ENCODE measurements at places on chromosomes 13 and 19.

DNA sequence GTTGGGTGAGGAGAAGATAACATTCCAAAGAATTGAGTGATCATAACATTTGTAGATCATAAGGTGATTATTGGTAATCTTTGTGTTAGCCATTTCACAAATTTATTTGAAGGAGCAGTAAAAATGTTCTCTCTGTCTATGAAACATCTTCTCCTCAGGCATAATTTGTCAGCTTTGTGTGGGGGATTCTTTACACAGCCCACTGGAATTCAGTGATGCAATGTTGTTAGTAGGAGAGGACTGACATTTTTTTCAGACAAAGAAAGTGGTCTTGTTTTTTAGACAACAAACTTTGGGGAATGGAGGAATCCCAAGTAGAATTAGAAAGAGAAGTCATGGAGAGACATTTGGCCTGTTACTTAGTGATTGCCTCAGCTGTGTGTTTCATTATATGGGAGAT is 100.3 kb downstream of the ITGBL1 start:
- H3K4me1 ChIP-seq: no peaks in the 10 kb centered on the region
- no peaks in the 10 kb centered on the region for H3K27me3 ChIP-seq
- DNase-seq: no peak
- no peak overlapping the region for H3K4me3 ChIP-seq
- no peaks in the 10 kb centered on the region for H3K36me3 ChIP-seq

DNA sequence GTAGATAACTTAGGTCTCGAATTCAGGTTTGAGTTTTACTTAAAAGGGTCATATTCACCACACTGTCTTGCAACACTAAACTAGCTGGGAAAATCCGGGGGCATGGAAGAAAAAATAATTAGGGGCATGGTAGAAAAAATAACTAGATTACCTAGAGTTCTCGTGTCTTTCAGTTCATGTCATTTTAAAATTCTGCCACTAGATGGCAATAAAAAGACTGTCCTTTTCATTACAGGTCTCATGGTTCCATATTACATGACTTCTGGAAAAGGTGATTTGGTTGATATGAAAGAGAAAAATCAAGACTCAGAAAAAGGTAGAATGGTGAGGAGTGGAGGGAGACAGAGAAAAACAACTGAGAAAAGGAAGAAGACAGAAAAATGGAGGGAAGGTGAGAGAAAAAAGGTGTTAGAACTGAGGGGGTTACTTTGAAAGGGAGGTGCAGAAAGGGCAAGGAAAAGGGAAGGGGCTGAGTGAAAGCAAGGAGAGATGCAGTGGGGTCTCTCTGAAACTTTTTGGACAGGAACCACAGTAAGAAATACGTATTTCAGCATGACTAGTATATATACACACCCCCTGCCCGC is 299.0 kb downstream of the KLF12 start:
- H3K4me3 ChIP-seq: no peak overlapping the region
- H3K27me3 ChIP-seq: no peaks in the 10 kb centered on the region
- H3K27ac ChIP-seq: no peak overlapping the region
- no peaks in the 10 kb centered on the region for H3K36me3 ChIP-seq

DNA sequence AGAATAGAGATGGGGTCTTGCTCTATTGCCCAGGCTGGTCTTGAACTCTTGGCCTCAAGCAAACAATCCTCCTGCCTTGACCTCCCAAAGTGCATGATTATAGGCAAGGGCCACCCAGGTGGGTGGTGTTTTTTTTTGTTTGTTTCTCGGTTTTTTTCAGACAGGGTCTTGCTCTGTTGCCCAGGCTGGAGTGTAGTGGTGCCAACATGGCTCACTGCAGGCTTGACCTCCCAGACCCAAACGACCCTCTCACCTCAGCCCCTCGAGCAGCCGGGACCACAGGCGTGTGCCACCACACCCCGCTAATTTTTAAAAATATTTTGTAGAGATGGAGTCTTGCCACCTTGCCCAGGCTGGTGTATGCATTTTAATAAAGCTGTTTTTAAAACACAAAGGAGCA is 14.9 kb downstream of the GRTP1 start:
- no peak overlapping the region for H3K27ac ChIP-seq
- no peaks in the 10 kb centered on the region for H3K4me1 ChIP-seq
- H3K27me3 ChIP-seq: no peaks in the 10 kb centered on the region
- H3K36me3 ChIP-seq: peaks cover 11% of the 10 kb centered on the region
- no peak overlapping the region for H3K4me3 ChIP-seq

DNA sequence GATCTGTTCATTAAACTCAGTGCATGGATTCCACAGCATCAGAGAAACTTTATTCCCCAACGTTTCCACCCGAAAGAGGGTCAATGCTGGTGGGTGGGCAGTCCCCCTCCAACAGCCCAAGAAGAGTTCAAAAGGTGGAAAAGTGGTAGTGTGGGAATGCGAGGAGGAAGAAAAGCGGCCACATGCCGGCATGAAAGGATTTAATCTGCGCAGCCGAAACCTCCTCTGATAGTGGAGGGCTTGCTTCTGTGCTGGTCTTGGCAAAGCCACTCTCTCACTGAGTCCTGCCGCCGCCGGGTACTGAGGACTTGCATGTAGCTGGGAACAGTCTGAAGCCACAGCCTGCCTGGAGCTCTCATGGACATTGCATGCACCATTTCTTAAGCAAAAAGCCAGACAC is 136.2 kb upstream of the ZNF536 start:
- no peak overlapping the region for H3K27ac ChIP-seq
- H3K36me3 ChIP-seq: no peaks in the 10 kb centered on the region
- H3K4me1 ChIP-seq: no peaks in the 10 kb centered on the region
- no peak for DNase-seq

GRCh38 chr19:14487370-14488125 is 8.4 kb downstream of the GIPC1 start:
- no peaks in the 10 kb centered on the region for H3K27me3 ChIP-seq
- DNase-seq: no peak
- no peak overlapping the region for H3K4me3 ChIP-seq

DNA sequence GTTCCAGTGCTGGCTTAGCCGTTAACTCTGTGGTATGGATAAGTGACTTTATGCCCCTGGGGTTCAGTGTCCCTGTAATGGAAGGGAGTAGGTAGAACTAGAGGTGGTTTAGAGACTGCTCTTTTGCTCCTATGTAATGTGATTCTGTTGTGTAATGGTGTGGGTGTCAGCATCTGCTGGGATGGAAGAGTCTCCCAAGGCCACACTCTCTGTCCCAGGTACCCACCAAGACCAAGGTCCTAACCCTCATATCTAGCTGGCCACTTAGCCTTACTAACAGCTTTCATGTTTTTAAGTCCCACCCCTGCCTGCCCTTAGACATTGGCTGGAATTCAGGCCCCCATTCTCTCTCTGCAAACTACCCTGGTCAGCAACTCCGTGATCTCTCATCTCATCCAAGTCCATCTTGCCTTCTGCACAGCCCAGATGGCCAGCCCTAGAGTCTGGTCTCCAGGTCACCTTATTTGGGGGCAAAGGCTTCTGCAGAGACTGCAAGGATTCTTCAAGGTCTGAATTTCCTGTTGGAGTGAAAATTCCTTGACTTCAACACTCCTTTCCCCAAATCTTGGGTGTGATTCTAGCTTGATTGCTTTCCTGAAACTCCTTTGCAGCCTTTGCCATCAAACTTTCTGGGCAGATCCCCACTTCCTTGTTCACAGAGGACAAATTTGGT is 48.4 kb downstream of the SERP2 start:
- no peak overlapping the region for H3K27ac ChIP-seq
- no peak overlapping the region for H3K4me3 ChIP-seq
- H3K36me3 ChIP-seq: no peaks in the 10 kb centered on the region
- no peaks in the 10 kb centered on the region for H3K4me1 ChIP-seq
- no peaks in the 10 kb centered on the region for H3K27me3 ChIP-seq

- peak overlapping the region; percentile 51 for H3K4me3 ChIP-seq
- H3K27ac ChIP-seq: peak overlapping the region; percentile 97
- H3K4me1 ChIP-seq: peaks cover 99% of the 10 kb centered on the region
- DNase-seq: no peak
- no peaks in the 10 kb centered on the region for H3K36me3 ChIP-seq
- no peaks in the 10 kb centered on the region for H3K27me3 ChIP-seq
These were observed 7.5 kb downstream of the KLF16 start for GRCh38 chr19:1855828-1856255.

DNA sequence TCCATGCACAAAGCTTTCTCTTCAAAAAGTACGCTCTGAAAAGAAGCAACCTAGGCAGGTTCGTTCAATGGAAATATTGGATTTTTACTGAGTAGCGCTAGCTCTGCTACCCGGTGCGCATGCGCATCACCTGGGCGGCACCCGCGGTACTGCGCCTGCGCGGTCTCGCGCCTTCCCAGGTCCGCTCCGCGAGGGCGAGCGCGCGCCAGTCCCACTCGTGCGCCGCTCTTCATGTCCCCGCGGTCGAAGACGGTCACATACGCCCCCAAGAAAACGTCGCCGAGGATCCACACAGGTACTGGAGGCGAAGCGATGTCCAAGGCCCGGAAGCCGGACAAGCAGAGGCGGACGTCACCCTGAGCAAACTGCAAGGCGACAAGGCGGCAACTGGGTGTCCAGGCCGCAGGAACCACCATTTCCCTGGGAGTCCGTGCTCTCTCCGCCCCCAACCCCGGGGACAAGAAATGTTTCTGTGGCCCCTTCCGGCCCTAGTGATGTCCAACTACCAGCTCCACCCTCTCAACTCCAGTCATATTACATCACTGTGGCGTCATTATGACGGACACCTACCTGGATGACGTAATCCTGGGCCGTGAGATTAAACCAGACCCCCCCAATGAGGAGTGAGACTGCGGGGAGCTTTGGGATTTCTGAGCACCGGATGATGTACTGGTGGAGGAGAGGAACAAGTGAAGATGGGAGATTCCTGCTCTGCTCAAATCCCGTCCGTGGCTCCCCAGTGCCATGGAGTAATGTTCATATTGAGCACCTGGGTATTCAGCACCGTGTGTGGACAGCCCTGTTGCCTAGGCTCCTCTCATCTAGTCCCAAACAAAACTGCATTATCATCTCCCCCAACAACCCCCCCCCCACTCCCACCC is 4.8 kb upstream of the KCNC3 start:
- no peak for DNase-seq
- peaks cover 55% of the 10 kb centered on the region for H3K4me1 ChIP-seq
- peak overlapping the region; percentile 65 for H3K27ac ChIP-seq
- H3K4me3 ChIP-seq: peak overlapping the region; percentile 46
- H3K27me3 ChIP-seq: peaks cover 68% of the 10 kb centered on the region

- no peak overlapping the region for H3K4me3 ChIP-seq
- no peaks in the 10 kb centered on the region for H3K36me3 ChIP-seq
- H3K27ac ChIP-seq: no peak overlapping the region
These were observed 4.6 kb downstream of the FRY start for GRCh38 chr13:32036126-32036695.

- no peaks in the 10 kb centered on the region for H3K36me3 ChIP-seq
- peak overlapping the region; percentile 45 for H3K27ac ChIP-seq
- H3K4me3 ChIP-seq: no peak overlapping the region
- H3K27me3 ChIP-seq: no peaks in the 10 kb centered on the region
- DNase-seq: no peak
These were observed 204.0 kb upstream of the TSHZ3 start for GRCh38 chr19:31553112-31553845.

DNA sequence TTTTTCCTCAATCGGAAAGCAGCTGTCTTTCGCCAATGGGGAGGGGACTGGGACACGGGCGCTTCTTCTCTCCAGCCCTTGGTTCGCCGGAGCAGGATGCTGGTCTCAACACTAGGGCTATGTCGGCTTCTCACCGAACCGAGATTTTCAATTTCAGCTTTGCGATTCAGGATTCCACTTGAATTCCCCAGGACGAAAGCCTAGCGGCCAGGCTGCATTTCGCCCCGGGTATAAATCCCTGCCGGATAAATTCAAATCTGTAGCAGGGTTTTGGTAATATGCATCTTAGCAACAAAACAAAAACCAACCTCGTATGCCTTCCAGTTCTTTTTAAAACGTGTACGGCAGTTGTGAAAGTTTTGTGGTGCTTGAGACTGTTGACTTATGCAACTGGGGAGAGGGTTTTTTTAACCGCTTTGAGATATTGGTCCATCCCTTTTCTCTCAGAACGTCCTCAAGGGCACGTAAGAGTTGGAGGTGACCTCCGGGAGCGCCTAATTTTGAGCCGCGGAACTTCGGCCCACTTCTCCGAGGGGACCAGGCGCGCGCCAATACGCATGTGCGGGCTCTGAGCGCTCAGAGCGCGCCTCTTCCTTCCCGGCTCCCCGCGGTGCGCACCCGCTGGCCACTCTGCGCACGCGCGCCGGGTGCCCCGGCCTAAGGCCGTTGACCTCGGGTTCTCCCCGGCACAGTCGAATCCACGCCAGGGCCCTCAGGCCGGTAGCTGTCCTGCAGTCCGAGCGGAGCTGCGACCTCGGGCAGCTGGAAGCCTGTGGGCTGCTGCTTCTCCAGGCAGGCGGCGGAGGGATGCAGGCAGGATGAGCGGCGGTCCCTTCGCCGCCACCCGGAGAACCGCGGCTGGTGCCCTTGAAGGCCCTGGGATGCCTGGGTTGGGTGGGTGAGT is 7.6 kb downstream of the POU4F1 start:
- peak overlapping the region; percentile 6 for H3K4me3 ChIP-seq
- H3K4me1 ChIP-seq: no peaks in the 10 kb centered on the region
- no peak for DNase-seq

DNA sequence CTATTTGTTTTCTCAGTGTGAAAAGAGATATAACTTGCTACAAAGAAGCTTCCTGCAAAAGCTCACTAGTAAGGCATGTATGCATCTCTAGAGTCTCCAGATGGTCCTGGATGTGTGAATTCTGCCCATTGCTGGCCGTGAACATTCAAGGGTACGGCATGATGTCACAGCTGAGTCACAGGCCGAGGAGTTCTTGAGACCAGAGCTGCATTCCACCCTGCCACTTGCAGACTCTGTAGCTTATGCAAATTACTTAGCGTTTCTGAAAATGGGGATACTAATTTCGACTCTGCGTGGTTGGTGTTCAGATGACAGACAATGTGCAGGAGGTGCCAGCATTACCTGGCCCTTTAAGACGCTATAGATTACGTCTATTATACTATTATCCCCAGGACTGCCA is 470.7 kb downstream of the ZNF536 start:
- H3K4me1 ChIP-seq: no peaks in the 10 kb centered on the region
- no peak for DNase-seq
- no peak overlapping the region for H3K27ac ChIP-seq

DNA sequence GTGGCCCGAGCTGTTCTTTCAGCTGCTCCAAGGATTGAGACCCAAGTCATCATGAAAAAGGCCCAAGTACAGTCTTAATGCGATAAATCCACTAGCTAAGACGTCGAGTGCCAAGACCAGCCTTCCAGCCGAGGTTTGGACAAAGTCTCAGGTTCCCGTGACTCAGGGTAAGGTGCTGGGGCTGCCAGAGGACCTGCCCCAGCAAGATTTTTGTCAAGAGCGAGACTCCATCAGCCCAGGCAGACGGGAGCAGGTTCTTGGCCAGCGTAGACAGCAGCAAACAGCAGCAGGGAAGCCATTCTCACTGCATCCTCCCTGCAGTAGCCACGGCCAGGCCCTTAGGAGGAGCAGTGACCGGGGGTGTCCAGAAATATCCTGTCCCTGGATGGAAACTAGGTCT is 3.4 kb downstream of the FEM1A start:
- no peaks in the 10 kb centered on the region for H3K27me3 ChIP-seq
- peak overlapping the region; percentile 27 for H3K4me3 ChIP-seq
- DNase-seq: no peak
- peak overlapping the region; percentile 85 for H3K27ac ChIP-seq
- peaks cover 40% of the 10 kb centered on the region for H3K4me1 ChIP-seq
